ENCODE measurements at places on chromosomes 7 and 10.

- no peak for DNase-seq
These were observed 17.2 kb downstream of the SAP25 start for GRCh38 chr7:100556541-100556940.

- DNase-seq: no peak
These were observed 55.0 kb upstream of the DNAAF5 start for GRCh38 chr7:671415-672042.

DNA sequence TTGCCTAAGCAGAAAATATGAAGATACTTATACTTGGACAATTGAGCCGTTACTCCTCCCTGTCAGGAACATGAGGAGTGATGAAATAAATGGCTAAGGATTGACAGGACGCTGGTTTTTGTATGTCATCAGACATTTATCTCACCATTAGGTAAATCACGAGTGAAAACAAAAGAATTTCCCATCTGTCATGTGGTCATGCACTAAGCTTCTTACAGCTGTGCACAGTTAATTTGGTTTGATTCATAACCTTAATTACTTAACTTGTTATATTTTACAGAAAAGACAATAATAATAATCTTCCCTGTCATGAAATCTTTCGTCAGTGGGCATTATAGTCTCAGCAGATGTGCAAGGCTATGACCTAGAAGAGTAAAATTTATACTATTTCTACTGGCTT is 266.5 kb downstream of the HGF start:
- DNase-seq: no peak

GRCh38 chr10:59655309-59655708 is 54.3 kb downstream of the SLC16A9 start:
- DNase-seq: no peak

GRCh38 chr7:6258440-6259182 is 13.8 kb downstream of the CYTH3 start:
- no peak for DNase-seq

DNA sequence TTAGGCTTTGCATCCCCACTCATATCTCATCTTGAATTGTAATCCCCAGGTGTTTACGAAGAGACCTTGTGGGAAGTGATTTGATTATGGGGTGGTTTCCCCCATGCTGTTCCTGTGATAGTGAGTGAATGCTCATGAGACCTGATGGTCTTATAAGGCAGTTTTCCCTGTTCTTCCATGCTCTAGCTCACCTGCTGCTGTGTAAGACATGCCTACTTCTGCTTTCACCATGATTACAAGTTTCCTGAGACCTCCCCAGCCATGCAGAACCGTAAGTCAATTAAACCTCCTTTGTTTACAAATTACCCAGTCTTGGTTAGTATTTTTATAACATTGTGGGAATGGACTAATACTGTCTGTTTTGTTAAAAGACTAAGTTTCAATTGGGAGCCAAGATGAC is 35.3 kb upstream of the ZNF92 start:
- DNase-seq: no peak

DNA sequence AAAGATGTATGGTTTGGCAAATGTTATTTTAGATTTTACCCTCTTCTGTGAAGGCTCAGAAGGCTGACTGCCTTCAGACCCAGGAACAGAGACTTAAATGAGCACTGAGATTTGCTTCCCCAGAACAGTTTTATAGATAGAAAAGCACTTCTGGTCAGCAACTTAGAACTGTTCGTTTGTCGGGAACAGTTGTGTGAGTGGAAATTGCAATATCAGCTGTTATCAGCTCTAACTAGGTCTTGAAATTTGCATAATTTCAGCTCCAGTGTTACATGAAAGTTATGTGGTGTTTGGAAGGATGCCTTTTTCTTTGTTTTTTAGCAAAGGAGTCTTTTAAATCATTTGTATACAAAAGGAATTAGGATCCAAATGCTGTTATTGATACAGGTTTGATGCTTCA is 83.8 kb upstream of the MXI1 start:
- no peak for DNase-seq

- DNase-seq: no peak
These were observed 57.6 kb upstream of the ANAPC16 start for GRCh38 chr10:72158176-72158575.

DNA sequence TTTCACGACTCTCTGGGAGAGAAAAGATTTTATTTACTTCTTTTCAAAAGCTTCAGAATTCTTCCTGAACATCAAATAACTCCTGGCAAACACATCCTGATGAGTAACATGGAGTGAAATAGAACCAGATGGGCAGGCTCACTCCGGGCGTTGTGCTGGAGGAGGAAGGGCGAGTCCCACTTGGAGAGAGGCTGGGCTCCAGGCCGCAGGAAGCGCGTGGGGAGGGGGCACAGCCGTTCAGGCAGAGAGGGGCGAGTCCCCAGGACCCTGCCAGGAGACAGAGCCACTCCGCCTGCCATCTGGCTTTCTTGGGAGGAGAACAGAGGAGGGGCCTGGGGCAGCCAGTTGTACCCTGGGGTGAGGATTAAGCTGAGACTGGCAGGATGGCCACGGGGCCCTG is 265.9 kb upstream of the ZMIZ1 start:
- DNase-seq: no peak

- DNase-seq: no peak
These were observed 74.8 kb upstream of the PALS2 start for GRCh38 chr7:24498439-24498838.

- DNase-seq: no peak
These were observed 75.9 kb upstream of the NEUROD6 start for GRCh38 chr7:31416381-31416870.

DNA sequence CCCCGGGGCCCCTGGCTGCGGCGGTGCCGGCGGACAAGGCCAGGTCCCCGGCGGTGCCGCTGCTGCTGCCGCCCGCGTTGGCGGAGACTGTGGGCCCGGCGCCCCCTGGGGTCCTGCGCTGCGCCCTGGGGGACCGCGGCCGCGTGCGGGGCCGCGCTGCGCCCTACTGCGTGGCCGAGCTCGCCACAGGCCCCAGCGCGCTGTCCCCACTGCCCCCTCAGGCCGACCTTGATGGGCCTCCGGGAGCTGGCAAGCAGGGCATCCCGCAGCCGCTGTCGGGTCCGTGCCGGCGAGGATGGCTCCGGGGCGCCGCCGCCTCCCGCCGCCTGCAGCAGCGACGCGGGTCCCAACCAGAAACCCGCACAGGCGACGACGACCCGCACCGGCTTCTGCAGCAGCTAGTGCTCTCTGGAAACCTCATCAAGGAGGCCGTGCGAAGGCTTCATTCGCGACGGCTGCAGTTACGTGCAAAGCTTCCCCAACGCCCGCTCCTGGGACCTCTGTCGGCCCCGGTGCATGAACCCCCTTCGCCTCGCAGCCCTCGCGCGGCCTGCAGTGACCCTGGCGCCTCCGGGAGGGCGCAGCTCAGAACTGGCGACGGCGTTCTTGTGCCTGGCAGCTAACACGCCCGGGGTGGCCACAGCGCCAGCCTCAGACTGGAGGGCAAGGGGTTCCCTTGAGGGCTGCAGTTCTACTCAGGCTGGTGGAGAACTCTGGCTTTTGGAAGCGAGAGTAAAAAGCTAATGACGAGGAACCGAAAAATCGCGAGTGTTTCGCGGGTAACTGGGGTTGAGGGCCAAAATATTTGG is 804 bp downstream of the FRAT1 start:
- no peak for DNase-seq

GRCh38 chr7:141027043-141027442 is 12.3 kb upstream of the MRPS33 start:
- no peak for DNase-seq

- peak; percentile 75 for DNase-seq
These were observed 18.9 kb downstream of the ANLN start for GRCh38 chr7:36408589-36408988.

- DNase-seq: no peak
These were observed 13.0 kb upstream of the BAMBI start for GRCh38 chr10:28664369-28664740.

DNA sequence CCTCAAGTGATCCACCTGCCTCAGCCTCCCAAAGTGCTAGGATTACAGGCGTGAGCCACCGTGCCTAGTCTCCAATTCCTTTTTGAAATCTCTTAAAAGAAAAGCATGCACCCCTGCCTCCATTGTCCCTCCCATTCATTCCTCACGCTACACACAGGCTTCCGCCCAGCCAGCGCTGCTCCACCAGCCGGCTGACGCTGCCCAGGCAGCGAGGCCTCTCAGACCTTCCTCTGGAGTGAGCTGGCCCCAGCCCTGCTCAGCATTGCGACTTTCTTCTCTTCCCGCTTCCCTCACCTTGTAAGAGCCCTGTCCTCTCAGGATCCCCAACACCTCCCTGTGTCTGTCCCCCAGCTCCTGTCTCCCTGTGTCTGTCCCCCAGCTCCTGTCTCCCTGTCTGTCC is 23.6 kb downstream of the RGS10 start:
- DNase-seq: no peak

DNA sequence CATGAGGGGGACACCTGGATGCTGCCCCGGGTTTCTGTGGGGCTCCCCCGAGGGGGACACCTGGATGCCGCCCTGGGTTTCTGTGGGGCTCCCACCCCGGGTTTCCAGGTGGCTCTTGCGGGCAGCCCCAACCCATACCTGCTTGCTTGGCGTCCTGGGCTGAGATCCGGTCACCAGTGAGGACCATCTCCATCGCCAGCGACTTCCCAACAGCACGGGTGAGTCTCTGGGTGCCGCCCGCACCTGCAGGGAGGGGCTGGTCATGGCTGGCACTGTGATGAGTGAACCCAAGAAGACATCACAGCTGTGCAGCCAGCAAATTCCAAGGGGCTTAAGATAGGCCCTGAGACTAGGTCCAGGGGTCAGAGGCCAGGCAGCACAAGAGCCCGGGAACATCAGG is 6.4 kb downstream of the ECHS1 start:
- no peak for DNase-seq

DNA sequence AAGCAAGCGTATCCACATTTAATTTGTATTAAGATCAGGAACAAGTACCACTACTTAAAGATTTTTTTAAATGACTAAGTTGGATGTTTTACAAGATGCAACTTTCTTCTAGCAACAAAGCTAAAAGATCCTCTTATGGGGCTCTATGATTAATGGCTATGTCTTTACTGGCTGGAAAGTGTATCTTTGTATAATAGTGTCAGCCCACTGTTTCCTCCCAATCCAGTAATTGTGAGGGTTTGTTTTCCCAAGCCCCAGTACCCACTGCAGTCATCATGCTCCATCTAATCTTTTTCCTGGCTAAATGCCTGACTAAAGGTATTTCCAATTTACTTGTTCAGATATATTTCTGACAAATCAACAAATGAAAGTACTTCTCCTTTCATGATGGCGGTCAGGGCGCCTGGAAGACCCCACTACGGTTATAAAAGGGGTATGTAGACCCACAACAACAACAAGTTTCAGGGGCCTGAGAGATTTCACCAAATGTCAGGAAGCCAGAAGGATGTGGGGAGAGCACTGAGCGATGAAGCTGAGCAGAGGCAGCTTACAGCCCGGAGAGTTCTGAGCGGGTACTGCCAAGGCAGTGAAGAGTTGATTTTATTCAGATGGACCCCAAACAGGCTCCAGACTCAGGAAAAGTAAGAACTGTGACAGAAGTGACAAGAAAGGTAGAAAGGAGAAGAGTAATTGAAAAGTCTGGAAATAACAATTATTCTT is 222.6 kb upstream of the KLF14 start:
- DNase-seq: no peak

DNA sequence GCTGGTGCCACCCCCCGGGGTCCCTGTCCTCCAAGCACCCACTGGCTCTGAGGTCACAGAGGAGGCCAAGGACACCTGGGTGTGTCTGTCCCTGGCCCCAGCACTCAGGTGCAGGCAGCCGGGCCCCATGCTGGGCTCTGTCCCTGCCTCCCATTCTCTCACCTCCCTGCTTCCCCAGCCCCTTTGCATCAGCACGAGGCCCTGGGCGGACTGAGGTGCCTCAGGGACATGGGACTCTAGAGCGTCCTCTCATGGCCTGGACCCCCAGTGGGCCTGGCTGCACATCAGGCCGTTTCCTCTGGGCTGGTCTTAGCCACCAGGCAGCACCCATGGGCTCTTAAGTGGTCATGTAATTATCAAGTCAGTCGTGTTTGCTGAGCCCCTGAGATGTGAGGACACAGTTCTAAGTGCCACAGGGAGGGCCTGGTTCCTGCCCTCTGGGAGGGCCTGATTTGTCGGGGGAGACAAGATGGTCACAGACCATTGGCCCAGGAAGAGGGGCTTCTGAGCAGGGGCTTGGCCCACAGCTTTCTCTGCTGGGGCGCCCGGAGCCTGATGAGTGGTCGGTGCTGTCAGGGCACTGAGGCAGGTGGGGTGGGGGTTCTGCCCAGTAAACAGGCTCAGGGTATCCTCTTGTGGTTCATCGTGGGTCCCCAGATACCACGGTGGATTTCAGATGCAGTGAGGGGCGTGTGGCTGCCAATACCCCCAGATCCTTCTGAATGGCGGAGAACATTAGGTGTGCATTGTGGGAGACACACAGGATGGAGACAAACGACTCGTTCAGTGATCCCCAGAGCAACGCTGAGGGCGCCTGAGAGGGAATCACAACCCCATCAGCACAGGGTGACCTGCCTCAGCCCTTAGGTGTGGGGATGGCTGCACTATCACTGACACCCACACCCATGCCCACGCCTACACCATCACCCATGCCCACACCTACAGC is 152.5 kb downstream of the WDR37 start:
- no peak for DNase-seq

DNA sequence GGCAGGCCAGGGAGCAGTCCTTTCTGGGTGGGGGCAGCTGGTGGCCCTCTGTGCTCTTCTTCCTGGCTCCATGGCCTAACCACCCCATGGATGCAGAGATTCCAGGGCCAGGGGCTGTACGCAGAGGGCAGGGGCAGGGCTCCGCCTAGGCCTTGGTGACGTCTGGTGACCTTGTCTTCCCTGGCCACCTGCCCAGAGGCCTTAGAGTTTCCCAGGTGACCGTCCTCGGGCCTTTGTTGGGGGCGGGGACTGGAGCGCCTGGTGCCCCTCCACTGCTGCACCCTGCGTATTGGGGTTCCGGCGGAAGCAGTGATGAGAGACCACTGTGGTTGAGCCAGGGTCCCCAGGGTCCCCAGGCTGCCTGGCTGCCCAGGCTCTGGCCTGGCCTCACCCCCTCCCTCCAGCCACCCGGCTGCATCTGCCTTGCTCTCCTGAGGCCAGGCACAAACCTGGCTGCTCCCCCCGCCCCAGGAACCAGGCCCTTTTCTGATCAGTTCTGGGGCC is 10.3 kb downstream of the PWWP2B start:
- DNase-seq: no peak

GRCh38 chr7:34584526-34584925 is 73.5 kb upstream of the NPSR1 start:
- DNase-seq: no peak

DNA sequence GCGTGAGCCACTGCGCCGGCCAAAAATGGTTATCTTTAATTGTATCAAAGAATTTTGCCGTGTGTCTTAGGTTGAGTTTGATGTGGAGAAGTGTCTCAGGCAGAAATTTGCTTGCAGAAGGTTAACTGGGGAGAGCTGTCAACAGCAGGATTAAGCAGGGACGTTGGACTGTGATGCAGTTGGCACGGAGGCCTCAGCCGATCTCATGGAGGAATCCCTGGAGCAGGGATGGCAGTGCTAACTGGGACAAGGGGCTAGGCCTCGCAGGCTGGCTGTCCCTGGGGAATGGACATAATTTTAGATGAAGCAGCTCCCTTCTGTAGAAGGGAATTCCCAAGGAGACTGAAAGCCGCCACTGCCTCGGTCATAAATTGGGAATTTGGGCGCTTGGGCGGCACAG is 12.3 kb upstream of the KIF5B start:
- DNase-seq: no peak
